Activated T-helper 2 cell treated with anti-CD3 and anti-CD28 coated beads, Interferon-gamma antibody, Interleukin-2, Interleukin-4, amounts not matched to agents 10 μg/mL and 5 μg/mL and 100 μg/mL, durations not matched to agents 14 hours and 24 hours and 36 hours (primary cell): ENCODE measurements at places on chromosomes 5 and 9.

GRCh38 chr5:126519637-126520592, 75.1 kb downstream of the ALDH7A1 start:
- no peaks in the 10 kb centered on the region for H3K36me3 ChIP-seq
- no peak overlapping the region for H3K4me3 ChIP-seq
- H3K27ac ChIP-seq = no peak overlapping the region
- no peaks in the 10 kb centered on the region for H3K4me1 ChIP-seq

GRCh38 chr5:144202072-144202471, 31.4 kb downstream of the KCTD16 start:
- no peak overlapping the region for H3K4me3 ChIP-seq
- peaks cover 5% of the 10 kb centered on the region for H3K4me1 ChIP-seq
- H3K27ac ChIP-seq = no peak overlapping the region
- peaks cover 56% of the 10 kb centered on the region for H3K27me3 ChIP-seq

GRCh38 chr5:33883482-33883881, 8.3 kb downstream of the ADAMTS12 start:
- H3K4me3 ChIP-seq = no peak overlapping the region
- H3K4me1 ChIP-seq = no peaks in the 10 kb centered on the region
- DNase-seq = no peak
- peaks cover 6% of the 10 kb centered on the region for H3K27me3 ChIP-seq

GRCh38 chr5:167812871-167813270, 478.6 kb upstream of the WWC1 start:
- no peaks in the 10 kb centered on the region for H3K36me3 ChIP-seq
- no peak overlapping the region for H3K4me3 ChIP-seq
- H3K27ac ChIP-seq = no peak overlapping the region
- DNase-seq = no peak
- H3K4me1 ChIP-seq = no peaks in the 10 kb centered on the region

DNA sequence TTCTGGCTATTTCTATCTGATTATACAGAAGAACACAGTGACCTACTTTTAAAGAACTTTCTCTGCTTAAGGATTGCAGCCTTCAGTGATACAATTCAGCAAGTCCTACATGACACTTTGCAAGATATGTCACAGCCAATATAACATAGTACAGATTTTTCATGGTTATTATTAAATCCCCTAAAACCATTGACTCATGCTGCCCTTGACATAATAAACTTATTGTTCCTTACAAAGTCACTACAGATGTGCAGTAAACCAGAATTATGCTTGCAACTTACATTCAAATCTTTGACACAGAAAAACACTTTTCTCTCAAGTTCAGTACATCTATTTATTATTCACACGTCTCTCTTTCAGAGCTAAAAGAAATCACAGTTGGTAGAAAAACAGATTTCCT, 1136.3 kb upstream of the ACO1 start:
- H3K4me1 ChIP-seq = no peaks in the 10 kb centered on the region
- no peaks in the 10 kb centered on the region for H3K27me3 ChIP-seq
- DNase-seq = no peak

DNA sequence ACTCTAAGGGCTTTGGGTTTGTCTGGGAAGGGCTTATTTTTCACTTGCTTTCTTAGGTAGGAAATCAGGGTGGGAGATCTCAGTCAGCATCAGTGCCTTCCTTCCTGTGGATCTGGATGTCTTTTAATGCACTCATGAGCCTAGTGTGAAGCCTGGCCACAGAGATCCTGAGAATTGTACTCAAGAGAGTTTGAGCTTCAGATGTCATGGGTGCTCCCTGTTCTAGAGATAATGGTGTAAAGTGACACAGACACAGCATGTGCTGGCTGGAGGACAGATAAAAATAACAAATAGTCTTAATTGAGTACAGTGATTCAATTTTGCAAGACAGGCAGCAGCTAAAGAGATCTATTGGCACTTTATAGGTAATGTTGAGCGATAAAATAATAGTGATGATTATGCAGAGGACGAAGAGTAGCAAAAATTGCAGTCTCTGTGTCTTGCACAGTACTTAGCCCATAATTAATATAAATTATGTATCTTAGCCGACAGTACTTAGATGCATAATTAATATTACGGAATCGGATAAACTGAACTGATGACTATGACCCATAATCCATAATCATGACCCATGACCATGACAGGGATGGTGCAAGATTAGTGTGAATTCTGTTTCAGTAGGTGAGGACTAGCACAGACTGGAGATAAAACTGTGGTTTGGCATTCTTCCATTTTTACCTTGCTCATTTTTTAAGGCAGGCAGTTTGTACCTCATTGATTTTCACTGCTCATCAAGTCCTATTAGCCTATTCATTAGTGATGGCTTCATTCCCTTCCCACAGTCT, 408.7 kb upstream of the PIK3R1 start:
- H3K27me3 ChIP-seq = no peaks in the 10 kb centered on the region
- no peak overlapping the region for H3K27ac ChIP-seq
- peaks cover 3% of the 10 kb centered on the region for H3K4me1 ChIP-seq
- H3K4me3 ChIP-seq = no peak overlapping the region
- no peaks in the 10 kb centered on the region for H3K36me3 ChIP-seq

GRCh38 chr5:139402561-139403158, 1.2 kb downstream of the SPATA24 start:
- DNase-seq = no peak
- H3K4me3 ChIP-seq = peak overlapping the region; percentile 92
- no peaks in the 10 kb centered on the region for H3K27me3 ChIP-seq
- peaks cover 31% of the 10 kb centered on the region for H3K4me1 ChIP-seq
- H3K27ac ChIP-seq = peak overlapping the region; percentile 100
- H3K36me3 ChIP-seq = peaks cover 18% of the 10 kb centered on the region

DNA sequence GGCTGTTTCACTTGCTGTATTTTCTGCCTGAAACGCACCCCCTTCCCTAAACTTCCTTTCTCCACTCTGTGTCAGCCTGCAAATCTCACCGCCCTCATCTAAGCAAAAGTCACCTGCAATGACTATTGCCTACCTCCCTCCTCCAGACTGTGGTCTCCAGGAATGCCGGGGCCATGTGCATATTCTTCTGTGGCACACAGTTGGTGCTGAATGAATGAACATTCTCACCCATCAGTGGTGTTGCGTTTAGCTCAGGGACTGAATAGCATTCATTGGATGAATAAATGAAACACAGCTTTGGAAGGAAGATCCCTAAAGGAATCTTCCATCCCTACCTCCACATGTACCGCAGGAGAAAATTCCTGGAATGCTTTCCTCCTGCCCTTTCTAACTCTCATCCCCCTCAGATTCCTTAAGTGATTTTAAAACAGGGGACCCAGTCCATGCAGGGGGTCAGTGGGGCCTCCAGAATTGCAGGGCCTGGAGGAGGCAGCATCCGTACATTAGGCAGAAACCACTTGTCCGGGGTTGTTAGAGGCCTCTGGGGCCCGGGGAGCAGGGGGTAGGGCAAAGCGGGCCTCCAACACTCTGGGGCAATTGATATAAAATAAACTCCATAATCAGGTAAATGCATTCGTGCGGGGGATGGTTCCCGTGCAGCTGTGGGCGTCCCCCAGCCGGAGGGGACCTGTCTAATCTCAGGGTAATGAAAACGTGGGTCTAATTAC, 28.3 kb upstream of the PTGS1 start:
- no peak overlapping the region for H3K27ac ChIP-seq
- no peak for DNase-seq
- no peak overlapping the region for H3K4me3 ChIP-seq
- H3K4me1 ChIP-seq = peaks cover 4% of the 10 kb centered on the region
- peaks cover 27% of the 10 kb centered on the region for H3K27me3 ChIP-seq

DNA sequence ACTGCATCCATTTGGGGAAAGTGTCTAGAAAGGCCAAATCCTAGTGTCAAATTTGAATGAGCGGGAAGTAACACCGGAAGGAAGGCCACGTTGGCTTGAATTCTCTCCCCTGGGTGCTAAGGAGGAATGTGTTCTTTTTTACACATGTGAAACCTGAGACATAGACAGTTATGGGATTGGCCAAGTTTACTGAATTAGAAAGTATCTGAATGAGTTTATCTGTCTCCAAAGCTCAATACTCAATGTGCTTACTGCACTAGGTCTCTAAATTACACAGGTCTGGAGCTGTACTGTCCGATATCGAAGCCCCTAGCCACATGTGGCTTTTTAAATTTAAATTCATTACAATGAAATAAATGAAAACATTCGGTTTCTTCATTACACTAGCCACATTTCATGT, 6.0 kb downstream of the DMRT1 start:
- no peaks in the 10 kb centered on the region for H3K36me3 ChIP-seq
- H3K4me1 ChIP-seq = peaks cover 7% of the 10 kb centered on the region
- H3K4me3 ChIP-seq = no peak overlapping the region
- peaks cover 43% of the 10 kb centered on the region for H3K27me3 ChIP-seq

DNA sequence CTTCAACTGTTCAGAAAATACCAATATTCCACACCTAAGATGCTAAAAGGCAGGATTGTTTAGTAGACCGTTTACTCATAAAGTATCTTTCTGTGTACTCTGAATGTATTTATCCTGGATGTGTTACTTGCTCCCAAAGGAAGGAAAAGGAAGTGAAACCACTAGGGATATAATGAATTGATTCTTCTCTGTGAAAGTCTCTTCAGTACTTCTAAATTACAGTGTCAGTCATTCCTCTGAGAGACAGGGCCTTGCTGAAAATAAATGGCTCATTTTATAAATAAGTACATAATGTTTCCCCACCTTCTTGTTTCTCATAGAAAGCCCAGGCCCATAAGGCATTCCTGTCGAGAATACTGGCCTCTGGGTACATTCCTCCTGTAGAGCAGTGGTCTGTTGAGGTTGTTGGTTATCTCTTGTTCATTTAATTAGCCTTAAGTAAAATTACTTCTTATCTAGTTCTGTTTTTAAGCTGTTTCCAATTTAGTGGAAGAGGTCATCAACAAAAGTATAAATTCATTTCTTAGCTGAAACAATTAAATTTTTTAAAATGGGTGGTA, 1.6 kb downstream of the HAPLN1 start:
- no peaks in the 10 kb centered on the region for H3K36me3 ChIP-seq
- H3K4me3 ChIP-seq = no peak overlapping the region
- peaks cover 50% of the 10 kb centered on the region for H3K27me3 ChIP-seq
- DNase-seq = no peak
- no peak overlapping the region for H3K27ac ChIP-seq

GRCh38 chr5:82365744-82366228, 87.6 kb upstream of the RPS23 start:
- DNase-seq = no peak
- H3K27ac ChIP-seq = no peak overlapping the region
- peaks cover 18% of the 10 kb centered on the region for H3K4me1 ChIP-seq
- no peaks in the 10 kb centered on the region for H3K36me3 ChIP-seq
- no peaks in the 10 kb centered on the region for H3K27me3 ChIP-seq

DNA sequence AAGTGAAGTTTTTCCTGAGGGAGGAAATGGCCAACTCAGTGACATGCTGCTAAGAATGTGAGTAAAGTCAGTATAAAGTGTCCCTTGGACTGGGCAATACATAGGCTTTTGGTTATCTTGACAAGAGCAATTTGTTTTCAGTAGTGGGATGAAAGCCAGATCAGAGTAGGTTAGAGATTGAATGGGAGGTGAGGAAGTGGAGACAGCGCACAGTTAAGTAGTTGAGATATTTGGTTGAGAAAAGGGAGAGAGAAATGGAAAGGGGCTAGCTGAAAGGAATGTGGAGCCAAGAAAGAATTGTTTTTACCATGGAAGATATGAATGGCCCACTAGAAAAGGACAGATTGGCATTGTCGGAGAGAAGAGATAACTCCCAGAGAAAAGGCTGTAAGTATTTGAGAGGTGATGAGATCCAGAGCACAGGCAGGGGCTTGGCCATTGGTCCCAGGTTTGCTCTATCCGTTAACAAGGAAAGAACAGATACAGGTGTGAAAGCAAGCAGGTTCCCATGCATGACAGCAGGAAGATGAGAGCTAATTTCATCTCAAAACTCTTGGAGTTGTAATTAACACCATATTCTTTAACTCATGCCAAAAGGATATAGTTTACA, 392.0 kb downstream of the NR2F1-AS1 start:
- no peaks in the 10 kb centered on the region for H3K36me3 ChIP-seq
- no peak for DNase-seq
- no peak overlapping the region for H3K27ac ChIP-seq
- no peak overlapping the region for H3K4me3 ChIP-seq
- H3K4me1 ChIP-seq = no peaks in the 10 kb centered on the region

GRCh38 chr5:32172923-32173266, 1.2 kb downstream of the GOLPH3 start:
- H3K27ac ChIP-seq = peak overlapping the region; percentile 99
- peaks cover 60% of the 10 kb centered on the region for H3K36me3 ChIP-seq
- H3K27me3 ChIP-seq = no peaks in the 10 kb centered on the region
- H3K4me1 ChIP-seq = peaks cover 36% of the 10 kb centered on the region
- DNase-seq = no peak
- H3K4me3 ChIP-seq = peak overlapping the region; percentile 98

DNA sequence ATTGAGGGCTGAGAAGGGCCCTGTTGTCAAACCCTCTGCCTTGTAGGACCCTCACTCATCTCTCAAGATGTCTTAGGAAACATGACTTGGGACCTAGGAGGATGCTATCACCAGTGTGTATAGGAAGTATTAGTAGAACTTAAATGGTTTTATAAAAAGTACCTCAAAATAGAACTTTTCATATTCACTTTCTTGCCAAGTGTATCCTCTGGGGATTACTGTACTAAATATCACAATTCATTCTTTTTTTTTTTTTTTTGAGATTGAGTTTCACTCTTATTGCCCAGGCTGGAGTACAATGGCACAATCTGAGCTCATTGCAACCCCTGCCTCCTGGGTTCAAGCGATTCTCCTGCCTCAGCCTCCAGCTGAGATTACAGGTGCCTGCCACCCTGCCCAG, 56.2 kb downstream of the ARHGEF28 start:
- DNase-seq = no peak
- H3K27ac ChIP-seq = no peak overlapping the region
- H3K4me1 ChIP-seq = no peaks in the 10 kb centered on the region
- no peaks in the 10 kb centered on the region for H3K36me3 ChIP-seq
- H3K4me3 ChIP-seq = no peak overlapping the region
- peaks cover 2% of the 10 kb centered on the region for H3K27me3 ChIP-seq

DNA sequence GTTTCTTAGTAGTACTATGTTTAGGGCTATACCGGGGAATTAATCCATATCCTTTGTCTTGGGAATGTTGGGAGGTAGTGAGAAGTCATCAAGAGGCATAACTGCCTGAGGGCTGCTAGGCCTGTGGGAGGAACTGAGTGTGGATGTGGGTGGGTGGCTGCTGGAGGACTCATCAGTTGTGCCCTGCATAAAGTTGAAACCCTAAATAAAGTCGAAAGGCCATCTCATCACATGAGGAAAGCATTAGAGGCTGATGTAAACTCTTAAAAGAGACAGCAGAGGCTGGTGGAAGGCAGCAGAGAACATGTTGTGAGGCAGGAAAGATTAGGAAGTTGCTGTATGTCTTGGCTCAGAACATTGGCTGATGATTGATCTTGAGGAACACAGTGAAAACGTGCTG, 143.8 kb downstream of the MAST4 start:
- H3K4me3 ChIP-seq = no peak overlapping the region
- no peaks in the 10 kb centered on the region for H3K36me3 ChIP-seq
- H3K27ac ChIP-seq = no peak overlapping the region
- H3K4me1 ChIP-seq = peaks cover 15% of the 10 kb centered on the region
- H3K27me3 ChIP-seq = peaks cover 5% of the 10 kb centered on the region

- H3K4me3 ChIP-seq = no peak overlapping the region
- H3K4me1 ChIP-seq = no peaks in the 10 kb centered on the region
- no peaks in the 10 kb centered on the region for H3K36me3 ChIP-seq
- H3K27ac ChIP-seq = no peak overlapping the region
These were observed 49.2 kb downstream of the EQTN start for GRCh38 chr9:27247756-27248155.
